ENCODE measurements at places on chromosomes 2 and 18.

GRCh38 chr2:218344090-218344754 is 12.4 kb upstream of the CATIP start:
- DNase-seq: no peak

- DNase-seq: no peak
Observed at GRCh38 chr2:176080540-176081375, 3.0 kb downstream of the EVX2 start.

DNA sequence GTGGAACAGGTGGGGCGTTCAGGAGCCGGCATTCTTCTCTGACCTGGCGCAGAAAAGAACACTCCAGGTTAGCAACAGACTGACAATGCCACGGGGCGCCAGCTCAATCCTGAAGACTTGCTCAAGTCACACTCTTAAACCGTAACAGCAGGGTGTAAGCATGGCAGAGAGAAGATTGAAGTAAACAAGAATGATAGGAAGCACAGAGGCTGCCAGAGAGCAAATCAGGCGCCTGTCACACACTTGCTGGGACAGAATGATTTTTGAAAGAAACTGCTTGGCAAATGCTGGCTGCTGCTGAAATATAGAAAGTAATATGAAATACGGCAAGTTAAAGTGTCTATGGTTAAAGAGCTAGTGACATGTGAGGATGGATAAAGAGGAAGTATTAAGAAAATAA is 80.5 kb downstream of the MEP1B start:
- DNase-seq: no peak

DNA sequence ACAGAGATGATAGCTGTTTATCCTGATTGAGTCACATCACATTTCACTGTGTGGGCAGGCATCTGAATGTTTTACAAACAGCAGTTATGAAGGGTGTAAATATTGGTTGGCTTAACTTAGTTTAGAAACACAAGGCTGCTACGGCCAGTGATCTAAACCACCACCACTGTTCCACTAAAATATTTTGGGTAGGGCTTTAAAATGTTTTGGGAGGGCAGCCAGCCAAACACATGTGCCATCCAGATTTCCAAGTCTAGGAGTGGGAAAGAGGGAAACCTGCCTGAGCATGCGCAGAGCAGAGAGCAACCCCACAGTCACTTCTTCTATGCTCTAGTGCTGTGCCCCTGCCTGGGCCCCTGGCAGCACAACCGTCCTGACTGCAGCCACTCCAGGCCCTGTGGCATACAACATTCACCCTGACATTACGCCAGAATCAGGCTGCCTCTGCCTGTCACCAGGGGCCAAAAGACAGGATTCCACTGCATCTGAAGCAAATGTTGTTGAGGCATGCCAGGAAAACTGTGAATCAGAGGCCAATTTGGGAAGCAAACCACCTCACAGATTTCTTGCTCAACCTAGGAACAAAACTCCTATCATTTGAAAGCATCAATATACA is 74.8 kb upstream of the COL5A2 start:
- DNase-seq: no peak

Data from NCI-H187 (cell line).